ENCODE measurements at places on chromosomes 12 and 14.

DNA sequence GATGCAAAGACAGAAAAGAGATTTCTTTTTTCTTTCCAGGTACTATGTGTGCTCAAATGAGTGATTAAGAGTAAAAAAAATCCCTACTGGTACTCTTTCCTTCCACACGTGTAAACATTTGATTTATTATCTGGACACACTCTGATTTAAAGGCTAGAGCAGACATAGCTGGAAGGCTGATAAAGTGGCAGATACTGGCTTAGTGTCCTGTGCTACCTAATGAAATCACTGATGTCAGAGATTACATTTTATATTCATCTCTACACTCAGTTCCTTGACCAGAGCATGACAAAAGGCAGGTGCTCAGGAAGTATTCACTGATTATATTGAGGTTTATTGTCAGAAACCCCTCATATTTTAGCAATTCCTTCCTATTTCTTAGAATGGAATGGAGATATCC lies 136.6 kb upstream of the SLC38A2 start:
- no peak for DNase-seq

GRCh38 chr14:78135450-78135891 lies 34.7 kb upstream of the NRXN3 start:
- DNase-seq, result no peak

DNA sequence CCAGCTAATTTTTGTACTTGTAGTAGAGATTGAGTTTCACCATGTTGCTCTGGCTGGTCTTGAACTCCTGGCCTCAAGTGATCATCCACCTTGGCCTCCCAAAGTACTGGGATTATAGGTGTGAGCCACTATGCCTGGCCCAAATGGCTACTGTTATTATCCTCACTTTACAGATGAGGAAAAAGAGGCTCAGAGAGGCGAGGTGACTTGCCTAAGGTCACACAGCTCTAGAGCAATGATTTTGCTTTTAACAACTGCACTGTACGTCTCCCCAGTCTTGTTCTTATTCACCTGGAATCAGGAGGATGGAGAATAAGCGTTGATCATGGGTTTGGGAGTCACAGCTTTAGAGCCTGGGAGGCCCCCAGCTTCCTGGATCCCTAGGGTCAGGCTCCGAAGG lies 69.8 kb upstream of the NCOR2 start:
- DNase-seq, result no peak

DNA sequence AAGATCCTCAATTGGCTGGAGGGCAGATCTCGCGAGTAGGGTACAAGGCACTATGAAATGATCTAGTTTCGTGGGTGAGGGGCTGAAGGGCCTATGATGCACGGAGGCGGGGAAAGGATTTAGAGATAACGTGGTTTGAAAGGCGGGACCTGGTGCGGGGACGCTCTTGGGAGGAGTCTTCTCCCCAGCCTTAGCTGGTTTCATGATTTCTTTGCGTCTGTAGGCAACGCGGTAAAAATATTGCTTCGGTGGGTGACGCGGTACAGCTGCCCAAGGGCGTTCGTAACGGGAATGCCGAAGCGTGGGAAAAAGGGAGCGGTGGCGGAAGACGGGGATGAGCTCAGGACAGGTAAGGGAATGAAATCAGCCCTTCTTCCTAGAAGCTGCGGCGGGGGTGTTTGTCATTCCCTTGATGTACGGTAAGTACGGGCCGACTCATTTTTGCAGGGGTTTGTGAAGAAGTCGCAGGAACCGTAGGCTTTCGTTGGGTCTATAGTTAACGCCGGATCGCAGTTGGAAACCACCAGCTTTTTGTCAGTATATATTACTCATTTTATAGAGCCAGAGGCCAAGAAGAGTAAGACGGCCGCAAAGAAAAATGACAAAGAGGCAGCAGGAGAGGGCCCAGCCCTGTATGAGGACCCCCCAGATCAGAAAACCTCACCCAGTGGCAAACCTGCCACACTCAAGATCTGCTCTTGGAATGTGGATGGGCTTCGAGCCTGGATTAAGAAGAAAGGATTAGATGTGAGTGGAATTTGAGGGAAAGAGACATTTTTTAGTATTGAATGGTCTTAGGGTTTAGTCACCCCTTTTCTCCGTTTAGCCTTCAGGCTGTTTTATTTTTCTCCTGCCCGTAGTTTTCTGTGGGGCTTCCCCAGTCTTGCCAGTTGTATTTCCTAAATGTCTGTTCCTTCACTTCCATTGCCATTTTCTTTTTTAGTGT lies 602 bp downstream of the APEX1 start:
- DNase-seq, result peak; percentile 40

- DNase-seq, result no peak
Measured at GRCh38 chr12:122878780-122879612, 16.9 kb downstream of the VPS37B start.

GRCh38 chr14:25049093-25049567 lies 817 bp downstream of the STXBP6 start:
- DNase-seq, result no peak
